Cortex of kidney (tissue), 1 donor: ENCODE measurements at places on chromosomes 3 and 15.

- no peak for DNase-seq
Measured at GRCh38 chr3:182292591-182292990, 500.7 kb upstream of the ATP11B start.

- no peak for DNase-seq
Measured at GRCh38 chr3:128098234-128098633, 25.4 kb downstream of the RUVBL1 start.

DNA sequence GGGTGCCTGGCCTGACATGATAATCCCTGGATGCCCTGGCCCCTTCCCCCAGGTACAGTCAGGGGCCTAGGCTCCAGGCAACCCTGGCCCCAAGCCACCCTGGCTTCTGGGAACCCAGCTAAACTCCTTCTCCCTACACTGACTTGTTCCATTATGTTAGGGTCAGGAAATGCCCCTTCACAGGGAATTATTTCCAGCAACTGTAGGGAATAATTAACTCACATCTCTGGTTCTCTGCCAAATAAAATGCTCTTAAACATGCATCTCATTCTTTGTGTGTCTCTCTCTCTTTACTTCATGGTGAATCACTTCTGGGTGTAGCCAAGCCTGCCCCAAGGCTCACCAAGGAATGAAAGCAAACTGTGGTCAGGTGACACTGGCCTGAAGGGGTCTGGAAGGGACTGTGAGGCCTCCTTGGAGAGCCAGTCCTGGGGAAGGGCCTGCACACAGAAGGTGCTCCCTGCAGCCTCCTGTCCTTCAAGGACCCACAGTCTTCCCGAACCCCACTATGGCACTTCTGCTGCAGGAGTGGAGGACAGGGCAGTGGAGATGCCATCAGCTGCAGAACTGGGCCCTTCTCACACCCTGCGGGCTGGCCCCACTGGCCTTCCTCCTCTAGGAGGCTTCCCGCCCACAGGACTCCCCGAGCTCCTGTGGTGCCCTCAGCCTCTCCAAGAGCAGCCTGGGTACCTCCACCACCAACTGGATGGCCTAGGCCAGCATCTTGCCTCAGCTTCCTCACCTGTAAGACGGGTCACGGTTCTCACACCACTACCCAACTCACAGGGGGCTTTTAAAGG, 17.6 kb downstream of the TKT start:
- no peak for DNase-seq

DNA sequence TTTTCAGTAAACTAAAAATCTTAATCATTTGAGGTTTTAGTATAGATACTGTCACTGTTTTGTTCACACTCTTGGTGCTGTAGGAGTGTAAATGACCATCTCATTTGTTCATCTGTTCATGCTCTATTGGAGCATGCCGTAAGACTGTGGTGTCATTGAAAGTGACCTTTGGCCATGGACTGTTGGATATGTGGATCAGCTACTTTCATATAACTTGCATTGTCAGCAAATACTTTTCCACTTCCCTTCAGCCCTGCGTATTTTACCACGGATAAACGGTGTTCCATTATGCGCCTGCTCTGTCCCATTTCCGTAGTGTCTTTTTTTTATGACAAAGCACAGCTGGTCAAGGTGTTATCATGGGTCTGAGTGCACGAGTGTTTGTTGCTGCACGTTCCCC, 32.6 kb upstream of the SENP5 start:
- DNase-seq: no peak

DNA sequence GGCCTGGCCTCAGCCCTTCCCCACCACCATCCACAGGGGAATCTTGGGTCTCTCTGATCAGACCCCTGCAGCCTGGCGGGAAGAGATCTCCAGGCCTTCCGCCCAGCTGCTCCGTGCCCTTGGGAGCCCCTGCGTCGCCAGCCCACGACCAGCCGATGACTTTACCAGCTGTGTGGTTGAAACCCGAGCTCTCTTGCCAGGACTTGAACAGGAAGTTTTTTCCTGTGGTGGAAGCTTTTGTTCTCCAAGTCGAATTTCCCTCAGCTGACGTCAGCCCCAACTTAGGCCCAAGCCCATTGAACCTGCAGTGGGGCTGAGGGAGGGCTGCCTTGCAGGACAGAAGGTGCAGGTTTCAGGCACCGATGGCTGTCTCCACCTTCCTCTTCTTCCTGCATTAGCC, 51.7 kb upstream of the SMAD3 start:
- DNase-seq: no peak

- DNase-seq: no peak
Measured at GRCh38 chr3:96915445-96915844, 101.1 kb downstream of the EPHA6 start.

DNA sequence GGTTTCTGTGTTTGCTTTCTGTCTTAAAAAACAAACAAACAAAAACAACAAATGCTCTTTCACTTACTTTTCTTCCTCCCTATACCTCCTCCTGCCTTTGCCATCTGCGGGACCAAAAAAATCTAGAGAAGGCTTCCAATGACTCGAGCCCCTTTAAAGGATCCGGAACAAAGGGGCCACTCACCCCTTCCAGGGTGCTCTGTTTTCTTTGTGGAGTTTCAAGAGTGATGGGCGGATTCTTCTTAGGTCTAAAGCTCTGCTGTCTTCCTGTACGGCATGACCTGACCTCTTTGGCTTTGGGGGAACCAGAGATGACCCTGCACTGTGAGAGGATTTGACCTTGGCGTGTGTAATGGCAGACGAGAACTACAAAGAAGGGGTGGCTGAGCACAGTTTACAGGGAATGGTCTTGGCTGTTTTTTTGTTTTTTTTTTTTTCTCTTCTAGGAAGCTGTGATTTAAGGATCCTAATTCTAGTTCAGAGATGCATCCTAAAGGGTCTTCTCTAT, 2.2 kb upstream of the MUC20 start:
- no peak for DNase-seq
